ENCODE measurements at places on chromosomes 3 and 15.

GRCh38 chr15:99433757-99434450 lies 131.9 kb upstream of the MEF2A start:
- DNase-seq: no peak

DNA sequence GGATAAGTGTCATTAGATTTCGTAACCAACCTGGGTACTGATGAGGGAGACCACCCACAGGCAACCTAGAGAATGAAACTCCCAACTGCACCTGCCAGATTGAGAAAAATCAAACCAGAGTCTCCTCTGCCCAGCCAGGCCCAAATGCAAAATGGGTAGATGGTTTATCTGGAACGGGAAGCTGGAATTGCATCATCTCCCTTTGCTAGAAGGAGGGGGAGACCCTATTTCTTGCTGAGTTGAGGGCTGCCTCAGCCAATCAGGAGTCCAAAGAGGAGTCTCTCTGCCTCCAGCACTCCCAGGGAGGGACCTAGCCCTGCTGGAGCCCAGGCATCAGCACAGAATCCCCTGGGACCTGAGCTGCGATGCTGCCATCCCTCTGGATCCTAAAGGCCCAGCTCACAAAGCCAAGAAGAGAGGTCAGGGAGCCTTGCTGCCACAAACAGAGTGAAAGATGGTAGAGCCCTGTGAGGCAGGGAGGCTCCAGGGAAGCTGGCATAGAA lies 8.1 kb downstream of the RMDN3 start:
- no peak for DNase-seq

DNA sequence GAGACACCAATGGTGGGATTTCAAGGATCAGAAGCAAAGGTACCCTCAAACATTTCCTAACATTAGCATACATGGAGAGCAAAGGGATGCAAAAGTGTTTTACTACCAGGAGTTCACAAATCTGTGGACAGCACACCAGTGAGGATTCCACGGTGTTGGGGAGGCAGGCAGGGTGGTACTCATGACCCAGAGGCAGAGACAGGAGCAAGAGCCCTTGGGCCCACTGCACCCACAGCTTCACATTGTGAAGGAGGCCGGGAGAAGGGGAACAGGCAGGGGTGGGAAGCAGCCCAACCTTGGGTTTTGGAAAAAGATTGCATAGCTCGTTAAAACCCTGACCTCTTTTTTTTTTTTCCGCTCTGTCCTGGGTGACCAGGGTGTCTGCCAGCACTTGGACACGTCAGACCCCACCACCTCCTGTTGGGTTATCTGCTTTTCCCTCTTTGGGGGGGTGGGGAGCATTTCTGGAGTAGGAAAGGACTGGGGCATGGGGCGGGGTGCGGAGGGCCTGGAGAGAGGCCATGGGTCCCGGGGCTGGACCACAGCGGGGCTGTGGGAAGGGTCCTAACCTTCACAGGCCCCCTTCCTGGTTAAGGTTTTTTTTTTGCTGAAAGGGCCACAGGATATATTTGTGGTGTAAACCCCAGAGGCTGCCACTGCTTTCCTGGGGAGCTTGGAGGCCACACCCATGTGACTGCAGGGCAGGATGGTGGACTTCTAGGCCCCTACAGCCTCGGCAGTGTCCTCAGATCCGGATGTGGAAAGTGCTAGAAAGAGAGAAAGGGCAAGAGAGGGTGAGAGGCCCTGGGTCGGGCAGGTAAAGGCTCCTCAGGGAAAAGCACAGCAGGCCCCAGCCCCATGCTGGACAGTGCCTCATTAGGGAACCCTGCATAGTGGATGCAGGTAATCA lies 12.5 kb downstream of the SH2D7 start:
- no peak for DNase-seq

- no peak for DNase-seq
Observed at GRCh38 chr3:42996633-42997075, 17.5 kb downstream of the GASK1A start.

GRCh38 chr3:189780546-189781270 lies 149.5 kb downstream of the TP63 start:
- no peak for DNase-seq

DNA sequence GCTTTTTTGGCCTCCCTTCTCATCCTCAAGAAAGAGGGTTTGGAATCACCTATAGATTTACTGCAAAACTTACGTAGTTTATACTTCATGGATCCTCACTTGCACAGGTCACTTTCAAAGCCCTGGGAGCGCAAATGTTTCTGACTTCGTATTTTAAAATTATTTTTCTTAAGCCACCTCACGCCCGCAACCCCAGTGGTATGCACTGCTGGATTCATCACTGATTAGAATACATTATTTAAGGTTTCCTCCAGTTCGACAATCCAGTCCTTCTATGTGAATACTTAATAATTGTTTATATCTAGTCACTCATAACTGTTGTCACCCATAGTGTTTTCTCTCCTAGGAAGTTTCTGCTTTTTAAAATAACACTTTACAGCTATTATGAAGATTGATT lies 339.9 kb downstream of the CHL1 start:
- no peak for DNase-seq

GRCh38 chr3:64559588-64559987 lies 128.2 kb downstream of the ADAMTS9 start:
- DNase-seq: no peak

DNA sequence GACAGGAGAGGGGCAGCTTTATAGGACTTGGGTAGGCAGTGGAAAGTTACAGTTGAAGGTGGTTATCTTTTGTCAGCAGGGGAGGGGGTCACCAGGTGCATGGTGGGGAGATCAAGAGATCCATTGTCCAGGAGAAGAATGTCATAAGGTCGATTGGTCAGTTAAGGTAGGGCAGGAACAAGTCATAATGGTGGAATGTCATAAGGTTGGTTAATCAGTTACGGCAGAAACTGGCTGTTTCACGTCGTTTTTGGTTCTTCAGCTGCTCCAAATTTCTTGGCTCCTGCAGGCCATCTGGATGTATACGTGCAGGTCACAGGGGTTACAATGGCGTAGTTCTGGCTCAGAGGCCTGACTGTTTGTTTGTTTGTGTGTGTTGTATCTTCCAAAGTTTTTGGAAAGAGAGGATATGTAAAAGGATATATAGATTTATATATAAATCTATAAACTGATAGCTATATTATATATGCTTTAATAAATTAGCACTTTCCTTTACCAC lies 565.1 kb downstream of the ZNF385D start:
- DNase-seq: no peak

DNA sequence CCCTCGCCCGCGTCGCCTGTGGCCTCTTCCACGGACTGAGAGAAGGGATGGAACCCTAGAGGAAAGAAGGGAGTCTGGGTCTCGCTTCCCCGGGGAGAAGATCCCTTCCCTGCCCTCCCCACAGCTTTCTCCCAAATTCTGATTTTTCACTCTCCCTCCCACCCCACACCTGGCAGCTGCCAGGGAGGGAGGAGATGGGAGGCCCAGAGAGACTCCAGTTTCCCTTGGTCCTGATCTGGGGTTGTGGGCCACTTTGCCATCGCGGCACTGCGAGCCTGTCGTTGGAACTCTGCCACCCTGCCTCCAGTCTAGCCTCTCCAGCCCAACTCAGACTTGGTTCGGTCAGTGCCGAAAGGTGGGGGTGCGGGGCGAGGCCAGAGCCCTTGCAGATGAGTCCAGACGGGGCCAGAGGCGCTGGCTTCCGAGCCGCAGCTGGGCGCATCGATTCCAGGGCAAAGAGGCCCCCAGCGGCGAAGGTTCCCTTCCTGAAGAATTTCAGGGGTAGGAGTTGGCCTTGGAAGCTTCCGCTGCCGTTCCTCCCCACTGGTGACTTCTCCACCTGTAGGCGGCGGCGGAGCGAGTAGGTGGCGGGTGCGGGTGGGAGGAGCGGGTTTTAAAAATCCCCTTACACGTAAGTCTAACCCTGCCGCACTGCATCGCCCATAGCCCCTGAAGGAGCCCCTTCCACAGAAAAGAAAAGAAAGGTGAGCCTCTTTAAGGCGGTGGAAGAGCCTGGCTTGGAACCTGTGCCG lies 5.2 kb downstream of the WNT5A start:
- no peak for DNase-seq

DNA sequence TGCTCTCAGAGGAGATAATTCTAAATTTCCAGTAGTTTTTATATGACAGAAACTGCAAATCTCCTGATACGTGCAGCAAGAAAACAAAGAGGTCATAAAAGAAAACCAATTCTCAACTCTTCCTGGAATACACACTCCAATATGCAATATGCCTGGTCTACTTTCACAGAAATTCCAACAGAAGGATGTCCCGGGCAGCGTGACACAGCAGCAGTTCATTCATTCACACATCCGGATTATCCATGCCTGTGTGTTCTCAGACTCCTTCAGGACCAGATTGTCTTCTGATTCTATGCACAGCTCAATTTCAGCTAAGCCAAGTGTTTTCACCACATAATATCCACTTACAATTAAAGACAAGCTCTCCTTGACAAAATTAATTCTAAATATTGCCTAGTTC lies 64.3 kb downstream of the FBN1 start:
- DNase-seq: no peak

- no peak for DNase-seq
Observed at GRCh38 chr3:52173101-52173500, 18.9 kb upstream of the POC1A start.

GRCh38 chr3:42979044-42979972 lies at the start of gene GASK1A:
TSS of gene GASK1A (plus strand) at chr3:42979311. CDS start at chr3:42979643, 332 bp downstream.
- peak; percentile 43 for DNase-seq

DNA sequence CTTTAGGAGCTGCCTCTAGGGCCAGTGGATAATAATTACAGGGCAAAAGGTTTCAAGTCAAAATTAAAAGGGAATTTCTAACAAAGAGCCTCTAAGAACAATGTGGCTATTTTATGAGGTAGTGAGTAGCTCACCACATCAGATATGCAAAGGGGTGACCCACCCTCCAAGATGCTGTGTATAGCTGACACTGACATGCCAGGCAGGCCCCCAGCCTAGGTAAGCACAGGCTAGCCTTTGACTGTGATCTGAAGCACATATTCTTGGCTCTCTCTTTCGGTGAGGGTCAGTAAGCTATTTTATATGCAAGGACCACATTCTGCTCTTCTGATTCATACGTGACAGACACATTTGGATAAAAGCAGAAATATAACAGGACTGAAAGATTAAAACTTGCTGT lies 2.8 kb upstream of the THSD4 start:
- no peak for DNase-seq

DNA sequence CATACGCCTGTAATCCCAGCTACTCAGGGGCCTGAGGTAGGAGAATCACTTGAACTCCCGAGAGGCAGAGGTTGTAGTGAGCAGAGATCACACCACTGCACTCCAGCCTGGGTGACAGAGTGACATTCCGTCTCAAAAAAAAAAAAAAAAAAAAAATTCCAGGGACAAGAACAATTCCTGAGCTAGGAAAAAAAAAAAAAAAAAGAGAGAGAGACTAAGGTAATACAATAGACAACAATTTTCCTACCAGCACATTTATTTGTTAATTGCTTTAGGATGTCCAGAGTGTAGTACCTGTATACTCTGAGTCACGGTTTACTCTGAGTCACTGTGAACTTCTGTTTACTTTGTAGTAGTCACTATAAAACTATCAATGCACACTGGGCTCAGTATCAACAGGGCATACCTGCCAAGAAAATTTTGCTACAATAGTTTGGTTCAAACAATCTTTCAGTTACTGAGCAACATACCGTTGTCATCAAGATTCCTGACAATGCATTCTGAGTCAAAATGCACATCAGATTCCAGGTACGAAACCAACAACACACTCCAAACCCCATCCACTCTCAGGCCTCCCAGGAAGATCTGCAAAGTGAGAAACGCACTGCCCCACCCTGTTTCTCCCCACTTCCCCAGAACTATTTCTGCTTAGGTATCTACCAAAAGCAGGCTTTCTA lies 28.3 kb downstream of the IGF2BP2 start:
- no peak for DNase-seq

GRCh38 chr15:87609894-87610293 lies 646.6 kb downstream of the NTRK3 start:
- no peak for DNase-seq

- DNase-seq: no peak
Observed at GRCh38 chr3:177528306-177529070, 331.2 kb upstream of the TBL1XR1 start.

GRCh38 chr15:80562033-80562432 lies 133.1 kb upstream of the ABHD17C start:
- DNase-seq: no peak

- no peak for DNase-seq
Observed at GRCh38 chr3:15955968-15956367, 158.2 kb upstream of the ANKRD28 start.

Measured in activated CD4-positive, alpha-beta T cell treated with anti-CD3 and anti-CD28 coated beads for 48 hours (primary cell).